NAMALWA (cell line): ENCODE measurements at places on chromosomes 3 and 15.

- no peak for DNase-seq
These were observed 19.1 kb upstream of the SPINK8 start for GRCh38 chr3:48352546-48352945.

DNA sequence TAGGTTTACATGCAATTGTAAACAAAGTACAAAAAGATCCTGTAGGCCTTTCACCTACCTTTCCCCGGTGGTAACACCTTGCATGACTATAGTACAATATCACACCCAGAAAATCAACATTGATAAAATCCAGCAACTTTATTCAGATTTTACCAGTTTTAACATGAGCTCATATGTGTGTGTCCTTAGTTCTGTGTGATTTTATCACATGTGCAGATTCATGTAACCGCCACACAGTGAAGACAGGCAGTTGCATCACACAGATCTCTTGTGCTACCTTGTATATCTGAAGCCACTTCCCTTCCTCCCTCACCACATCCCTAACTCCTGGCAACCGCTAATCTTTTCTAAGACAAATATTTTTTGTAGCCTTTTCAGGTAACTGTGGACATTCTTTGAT, 183.5 kb upstream of the C2CD4B start:
- DNase-seq = no peak

GRCh38 chr3:150761831-150762661, 923 bp downstream of the SIAH2 start:
- peak; percentile 59 for DNase-seq

DNA sequence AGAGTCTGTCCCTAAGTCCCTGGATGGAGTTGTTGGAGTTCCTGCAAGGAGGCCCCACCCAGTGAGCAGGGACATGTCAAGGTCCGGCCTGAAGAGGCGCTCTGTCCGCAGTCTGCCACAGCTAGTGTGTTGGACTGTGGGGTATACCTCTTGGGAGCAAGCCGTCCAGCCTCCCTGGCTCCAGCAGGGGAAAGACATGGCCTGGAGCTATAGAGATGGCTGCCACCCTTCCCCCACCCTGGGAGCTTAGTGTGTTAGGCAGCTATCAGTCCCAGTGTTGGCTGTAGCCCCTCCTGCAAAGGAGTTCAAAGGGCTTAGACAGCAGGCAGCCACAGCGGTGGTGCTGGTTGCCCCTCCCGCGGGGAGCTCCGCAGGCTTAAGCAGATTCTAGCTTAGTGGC, 20.3 kb downstream of the IMPG2 start:
- no peak for DNase-seq

GRCh38 chr3:13420831-13421765, 976 bp upstream of the NUP210 start:
- no peak for DNase-seq

GRCh38 chr3:168269001-168269400, 173.3 kb upstream of the GOLIM4 start:
- DNase-seq = no peak
